T-helper 9 cell (primary cell): ENCODE measurements at places on chromosomes 7 and 10.

GRCh38 chr10:62062752-62063512, 161.4 kb downstream of the ARID5B start:
- no peak for DNase-seq

DNA sequence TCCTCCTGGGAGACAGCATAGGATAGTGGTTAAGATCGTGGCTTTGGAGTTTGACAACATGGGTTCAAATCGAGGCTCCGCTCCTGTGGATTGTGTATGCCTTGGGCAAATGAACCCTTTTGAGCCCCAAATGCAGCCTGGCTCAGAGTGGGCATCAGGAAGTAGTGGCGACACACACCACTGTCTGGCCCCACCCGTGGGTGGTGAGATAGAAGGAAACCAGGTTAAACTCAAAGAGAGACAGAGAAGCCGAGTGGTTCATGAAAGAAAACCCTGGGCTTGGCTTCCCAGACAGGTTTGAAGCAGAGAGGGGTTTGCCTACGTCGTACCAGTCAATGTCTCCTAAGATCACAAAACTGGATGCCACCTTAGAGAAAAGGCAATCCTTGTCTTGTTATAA, 57.7 kb downstream of the PRTFDC1 start:
- DNase-seq, result peak; percentile 11

- no peak for DNase-seq
These were observed 933.8 kb downstream of the IPMK start for GRCh38 chr10:57333880-57334279.

DNA sequence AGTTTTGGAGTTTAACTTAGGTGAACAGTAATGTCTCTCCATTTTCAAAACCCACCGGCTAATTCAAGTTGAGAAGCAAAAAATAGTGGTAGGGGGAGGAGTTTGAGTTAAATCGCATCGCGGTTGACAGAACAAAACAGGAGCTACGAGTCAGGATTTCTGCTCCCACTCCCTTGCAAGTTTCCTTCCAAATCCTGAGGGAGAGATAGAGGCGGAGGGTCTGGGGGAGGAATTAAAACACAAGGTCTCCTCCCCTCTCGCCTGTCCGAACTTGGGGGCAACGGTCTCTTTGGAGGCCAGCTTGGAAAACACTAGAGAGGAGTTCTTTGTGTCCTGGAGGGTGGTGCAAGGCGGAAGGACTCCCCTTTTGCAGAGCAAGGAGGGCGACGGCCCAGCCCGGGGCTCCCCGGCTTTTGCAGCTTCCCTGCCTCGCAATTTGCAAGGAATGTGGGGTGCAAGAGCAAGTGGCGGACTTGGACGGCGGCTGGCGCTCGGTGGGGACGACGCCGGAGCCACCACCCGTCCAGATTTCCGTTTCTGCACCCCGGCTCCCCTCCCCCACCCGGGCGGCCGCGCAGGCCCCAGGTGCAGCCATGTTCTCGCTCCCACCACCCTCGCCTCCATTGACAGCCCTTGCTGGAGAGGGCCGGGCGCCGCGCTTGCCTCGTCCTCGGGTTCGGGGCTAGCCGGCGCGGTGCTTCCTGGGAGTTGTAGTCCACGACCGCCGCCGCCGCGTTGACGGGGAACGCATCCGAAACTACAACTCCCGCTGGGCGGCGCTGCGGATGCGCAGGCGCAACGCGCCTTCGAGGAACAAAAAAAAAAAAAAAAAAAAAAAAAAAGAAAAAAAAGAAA, 454 bp upstream of the GTF2I start:
- DNase-seq, result peak; percentile 97

- peak; percentile 39 for DNase-seq
These were observed at the start of gene ECHDC3 for GRCh38 chr10:11742009-11742778. TSS of gene ECHDC3 (plus strand) at chr10:11742382. CDS start at chr10:11742577, 195 bp downstream.

- no peak for DNase-seq
These were observed 63.1 kb upstream of the PDCD4 start for GRCh38 chr10:110808615-110809014.

- no peak for DNase-seq
These were observed 125.5 kb downstream of the RNLS start for GRCh38 chr10:88457660-88458059.

GRCh38 chr7:2880874-2881533, 36.9 kb upstream of the GNA12 start:
- no peak for DNase-seq

DNA sequence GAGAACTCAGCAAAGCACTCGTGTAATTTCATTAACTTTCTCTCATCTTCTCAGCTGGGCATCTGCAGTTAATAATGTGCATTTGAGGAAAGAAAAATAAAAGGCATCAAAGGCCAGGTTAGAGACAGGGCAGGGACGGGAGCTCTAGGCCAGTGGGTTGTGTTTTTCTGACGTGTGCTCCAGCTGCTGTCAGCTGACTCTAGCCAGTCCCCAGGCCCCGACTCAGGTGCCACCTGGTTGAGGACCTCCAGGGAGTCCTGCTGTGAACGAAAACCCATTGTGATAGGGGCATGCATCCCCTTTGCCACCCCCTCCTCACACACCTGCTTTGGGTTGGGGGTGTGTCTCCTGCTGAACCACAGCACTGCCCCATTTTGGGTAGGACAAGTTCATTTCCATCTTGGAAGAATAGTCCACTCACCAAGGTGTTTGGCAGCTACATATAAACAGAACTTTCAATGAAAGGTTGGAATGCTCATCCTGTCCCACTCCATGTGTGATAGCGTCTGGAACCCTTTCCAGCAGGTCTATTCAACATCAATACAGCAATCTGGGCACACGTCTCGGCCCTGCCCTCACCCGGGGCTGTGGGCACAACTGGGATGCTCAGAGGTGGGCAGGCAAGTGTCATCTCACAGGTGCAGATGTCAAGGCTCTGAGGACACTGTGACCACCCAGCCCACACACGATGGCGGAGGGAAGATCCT, 146.1 kb upstream of the FAM20C start:
- DNase-seq, result no peak

DNA sequence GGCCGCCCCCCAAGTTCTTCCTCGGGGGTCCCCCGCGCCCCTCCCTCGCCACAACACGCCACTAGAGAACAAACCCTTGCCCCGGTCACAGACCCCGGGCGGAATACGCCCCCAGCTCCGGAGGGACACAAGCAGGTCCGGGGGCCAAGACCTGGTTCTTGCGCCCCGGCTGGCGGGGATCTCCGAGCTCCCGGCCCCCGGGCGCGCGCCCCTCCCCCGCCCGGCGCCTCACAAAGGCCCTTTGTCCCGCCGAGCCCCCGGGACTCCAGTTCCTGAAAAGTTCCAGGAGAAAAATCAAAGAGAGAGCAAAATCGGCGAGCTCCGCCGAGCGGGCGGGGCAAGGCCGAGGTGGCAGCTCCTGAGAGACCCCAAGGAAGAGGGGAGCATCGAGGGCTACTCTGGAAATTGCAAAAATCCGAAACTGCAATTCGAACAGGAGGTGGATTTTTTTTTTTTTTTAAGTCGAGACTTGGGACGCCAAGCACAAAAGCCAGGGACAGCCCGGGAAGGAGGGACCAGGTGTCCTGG, 4.0 kb downstream of the TNRC18 start:
- no peak for DNase-seq

- no peak for DNase-seq
These were observed 23.4 kb downstream of the FAM107B start for GRCh38 chr10:14751014-14751896.

GRCh38 chr7:92028686-92029085, 88.0 kb downstream of the AKAP9 start:
- DNase-seq, result no peak

DNA sequence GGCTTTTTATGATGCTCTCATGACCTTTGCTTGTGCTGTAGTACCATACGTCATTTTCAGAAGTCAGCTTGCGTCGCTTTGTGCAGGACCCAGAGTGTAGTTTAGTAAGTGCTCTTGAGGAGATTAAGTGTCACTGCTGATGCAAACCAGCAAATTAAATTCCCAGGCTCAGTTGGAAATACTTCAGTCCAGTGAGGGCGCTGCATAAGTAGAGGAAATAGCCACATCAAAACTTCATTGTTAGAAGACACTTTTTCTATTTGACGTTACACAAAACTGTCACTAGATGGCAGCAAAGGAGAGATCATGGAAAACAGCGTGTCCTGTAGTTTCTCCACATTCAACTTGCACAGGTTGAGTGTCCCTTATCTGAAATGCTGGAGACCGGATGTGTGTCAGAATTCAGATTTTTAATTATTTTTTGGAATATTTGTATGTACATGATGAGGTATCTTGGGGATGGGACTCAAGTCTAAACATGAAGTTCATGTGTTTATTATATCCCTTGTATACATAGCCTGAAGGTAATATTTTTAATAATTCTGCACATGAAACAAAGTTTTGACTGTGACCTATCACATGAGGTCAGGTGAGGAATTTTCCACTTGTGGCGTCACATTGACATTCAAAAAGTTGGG, 7.9 kb downstream of the ZNF22 start:
- no peak for DNase-seq

GRCh38 chr7:156966387-156966786, 16.9 kb downstream of the NOM1 start:
- DNase-seq, result no peak

DNA sequence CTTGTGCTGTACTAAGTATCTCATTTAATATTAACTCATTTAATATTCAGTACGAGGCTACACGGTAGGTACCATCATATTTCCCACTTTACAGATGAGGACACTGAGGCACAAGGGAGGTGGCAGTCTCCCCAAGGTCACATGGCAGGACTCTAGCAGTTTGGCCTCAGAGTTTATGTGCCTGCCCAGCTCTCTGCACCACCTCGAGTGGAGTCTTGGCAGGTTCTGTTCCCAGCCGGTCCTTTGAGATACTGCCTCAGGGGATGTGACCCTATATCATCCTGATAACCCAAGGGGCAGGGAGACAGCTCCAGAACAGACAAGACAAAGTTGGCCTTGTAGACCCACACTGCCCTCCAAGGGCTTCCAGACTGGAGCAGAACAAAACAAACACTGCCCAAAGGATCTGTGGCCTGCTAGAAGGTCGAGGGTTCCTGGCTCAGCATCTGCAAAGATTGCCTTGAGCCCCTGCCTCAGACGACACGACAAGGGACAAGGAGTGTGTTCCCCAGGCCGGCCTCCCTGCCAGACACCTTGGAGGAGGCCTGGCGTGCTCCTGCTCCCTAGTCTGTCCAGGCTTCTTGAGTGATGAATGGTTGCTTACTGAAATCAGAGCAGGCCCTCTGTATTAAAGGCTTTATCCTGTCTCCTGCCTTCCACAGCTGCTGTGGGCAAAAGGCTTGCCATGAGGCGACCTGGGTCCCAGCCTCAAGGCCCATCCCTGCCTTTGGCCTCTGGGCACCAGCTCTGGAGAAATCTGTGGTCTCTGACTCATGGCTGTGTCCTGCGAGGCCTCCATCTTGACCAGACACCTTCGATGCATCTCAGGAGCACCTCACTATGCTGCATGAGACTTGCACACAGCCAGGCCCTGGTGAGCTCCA, 3.9 kb upstream of the PWWP2B start:
- no peak for DNase-seq

GRCh38 chr10:71433768-71434744, 37.3 kb downstream of the CDH23 start:
- no peak for DNase-seq

DNA sequence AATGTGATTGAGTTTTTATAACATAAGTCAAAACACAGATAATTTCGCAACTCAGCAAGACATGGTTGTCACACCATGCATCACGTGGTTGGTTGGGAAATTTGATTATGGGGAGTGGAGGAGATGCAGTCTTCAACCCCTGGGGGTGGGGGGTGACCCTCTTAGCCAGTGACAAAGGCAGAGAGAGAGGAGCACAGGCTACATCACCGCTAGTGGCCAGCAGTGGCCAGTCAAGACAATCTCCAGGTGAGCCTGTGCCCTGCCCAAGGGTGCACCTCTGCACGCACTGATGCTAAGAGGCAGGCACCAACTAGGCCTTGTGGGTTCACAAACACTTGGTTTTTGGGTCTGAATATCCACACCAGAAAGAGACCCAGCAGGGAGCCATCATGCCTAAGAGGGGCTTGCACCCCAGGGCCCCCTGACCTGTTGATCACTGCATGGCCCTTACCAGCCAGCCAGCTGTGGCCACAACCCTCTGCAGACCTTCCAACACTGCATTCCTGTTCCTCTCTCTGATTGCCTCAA, 244.4 kb downstream of the FANK1 start:
- no peak for DNase-seq

DNA sequence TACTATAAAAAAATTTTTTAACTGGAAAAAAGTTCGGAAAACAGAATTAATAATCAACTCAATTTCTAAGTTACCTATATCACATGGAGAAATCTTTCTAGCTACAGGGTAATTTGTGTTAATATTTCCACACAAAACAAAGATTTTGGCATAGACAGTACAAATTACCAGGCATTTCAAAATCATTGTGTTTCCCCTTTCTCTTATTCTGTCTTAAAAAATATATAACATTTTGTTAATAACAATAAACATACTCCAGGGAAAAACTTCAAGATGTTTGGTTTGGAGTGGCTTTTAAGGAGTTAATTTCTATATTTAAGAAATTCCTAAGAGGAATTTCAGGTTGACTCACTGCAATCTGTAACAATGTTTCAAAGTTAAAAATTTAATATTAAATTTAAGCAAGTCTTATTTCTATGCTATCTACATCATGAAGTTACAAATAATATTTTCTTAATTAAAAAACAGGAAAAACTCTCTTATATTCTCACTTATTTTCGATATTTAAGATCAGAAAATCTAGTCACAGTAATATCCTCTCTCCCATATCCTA, 132.6 kb downstream of the NRBF2 start:
- no peak for DNase-seq

DNA sequence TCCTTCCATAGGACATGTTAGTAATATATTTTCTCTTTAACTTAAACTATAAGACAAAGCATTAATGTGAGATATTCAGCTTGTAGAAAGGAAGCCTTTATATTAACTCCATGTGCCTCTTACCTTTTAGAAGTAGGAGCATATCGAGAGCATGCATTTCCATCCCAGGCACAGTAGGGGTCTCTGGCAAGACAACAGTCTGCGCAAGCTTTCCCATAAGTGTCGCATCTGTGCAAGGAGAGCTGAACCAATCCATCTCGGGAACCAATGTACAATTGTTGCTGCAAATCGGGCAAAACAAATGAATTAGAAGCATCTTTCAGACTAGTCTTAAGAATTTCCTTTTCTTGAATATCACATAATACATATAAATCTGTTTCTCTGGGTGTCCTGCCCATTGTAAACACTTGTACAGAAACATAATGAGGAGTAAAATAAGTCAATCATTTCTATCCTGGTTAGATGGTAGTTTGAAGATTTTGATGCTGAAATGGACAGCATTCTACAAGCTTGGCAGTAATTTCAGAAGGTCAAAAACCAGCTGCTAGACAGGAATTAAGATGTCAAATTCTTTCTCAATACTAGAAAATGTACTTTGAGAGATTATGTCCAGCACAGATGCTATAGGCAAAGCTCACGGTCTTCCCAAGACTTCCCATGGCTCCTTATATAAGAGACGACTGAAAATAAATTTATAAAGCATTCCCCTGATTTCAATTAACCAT, 171.8 kb downstream of the SEMA3D start:
- no peak for DNase-seq

DNA sequence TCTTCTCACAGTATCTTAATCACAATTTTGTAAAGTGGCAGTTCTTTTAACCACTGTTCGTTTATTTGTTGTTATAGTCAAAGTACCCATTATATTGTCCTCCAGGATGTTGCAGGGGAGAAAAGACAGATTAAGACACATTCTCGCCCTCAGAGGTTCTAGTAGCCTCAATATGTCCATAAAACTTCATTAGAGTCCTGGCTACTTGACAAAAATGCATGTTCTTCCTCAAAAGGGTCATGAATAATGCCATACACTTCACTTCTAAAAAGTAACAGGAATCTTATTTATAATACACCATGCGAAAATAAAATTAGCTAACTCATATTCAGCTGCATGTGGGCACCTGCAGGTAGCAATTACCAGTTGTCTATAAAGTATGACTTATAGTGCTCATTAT, 109.3 kb upstream of the ANK3 start:
- no peak for DNase-seq

GRCh38 chr7:28992798-28993197, 34.7 kb upstream of the TRIL start:
- DNase-seq, result no peak
